ENCODE measurements at places on chromosomes 3 and 15.

GRCh38 chr15:55360256-55360655 lies 41.2 kb downstream of the PIGB start:
- DNase-seq: no peak

DNA sequence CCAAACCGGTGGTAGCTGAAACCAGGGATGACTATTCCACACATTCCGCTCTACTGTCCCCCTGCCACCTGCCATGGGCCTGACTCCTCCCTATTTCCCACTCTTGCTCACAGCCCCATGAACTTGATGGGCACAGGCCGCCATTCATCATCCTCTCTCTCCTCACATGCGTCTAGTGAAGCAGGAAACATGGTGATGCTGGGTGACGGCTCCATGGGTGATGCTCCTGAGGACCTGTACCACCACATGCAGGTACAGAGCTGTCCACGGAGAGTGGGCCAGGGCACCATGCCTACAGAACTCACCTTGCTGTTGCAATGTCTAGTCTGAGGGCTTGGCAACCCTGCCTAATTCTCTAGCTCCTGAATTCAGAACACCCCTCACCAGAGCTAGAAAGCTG lies 23.3 kb upstream of the MANF start:
- no peak for DNase-seq

DNA sequence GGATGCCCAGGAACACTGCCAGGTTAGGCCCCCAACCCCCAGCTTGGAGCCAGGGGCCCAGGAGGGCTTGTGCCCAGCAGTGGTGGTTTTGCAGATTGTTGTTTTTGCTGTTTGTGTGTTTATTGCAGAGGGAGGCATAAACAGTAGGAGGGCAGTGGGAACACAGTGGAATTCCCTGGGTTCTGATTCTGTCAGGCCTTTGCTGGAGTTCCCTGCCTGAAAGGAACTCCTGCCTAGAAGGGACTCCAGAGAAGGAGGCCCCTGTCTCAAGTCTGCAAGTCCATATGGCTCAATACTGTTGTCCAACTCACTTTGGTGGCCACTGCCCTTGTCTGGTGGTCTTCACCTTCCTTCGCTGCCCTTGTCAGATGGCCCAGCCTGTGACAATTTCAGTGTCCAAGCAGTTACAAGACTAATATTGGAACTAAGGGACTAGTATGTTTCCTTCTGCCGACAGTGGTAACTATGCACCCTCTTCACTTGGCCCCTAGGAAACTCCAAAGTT lies 47.4 kb upstream of the RAB6B start:
- no peak for DNase-seq

- no peak for DNase-seq
These were observed 20.5 kb downstream of the MYO1E start for GRCh38 chr15:59352189-59352588.

DNA sequence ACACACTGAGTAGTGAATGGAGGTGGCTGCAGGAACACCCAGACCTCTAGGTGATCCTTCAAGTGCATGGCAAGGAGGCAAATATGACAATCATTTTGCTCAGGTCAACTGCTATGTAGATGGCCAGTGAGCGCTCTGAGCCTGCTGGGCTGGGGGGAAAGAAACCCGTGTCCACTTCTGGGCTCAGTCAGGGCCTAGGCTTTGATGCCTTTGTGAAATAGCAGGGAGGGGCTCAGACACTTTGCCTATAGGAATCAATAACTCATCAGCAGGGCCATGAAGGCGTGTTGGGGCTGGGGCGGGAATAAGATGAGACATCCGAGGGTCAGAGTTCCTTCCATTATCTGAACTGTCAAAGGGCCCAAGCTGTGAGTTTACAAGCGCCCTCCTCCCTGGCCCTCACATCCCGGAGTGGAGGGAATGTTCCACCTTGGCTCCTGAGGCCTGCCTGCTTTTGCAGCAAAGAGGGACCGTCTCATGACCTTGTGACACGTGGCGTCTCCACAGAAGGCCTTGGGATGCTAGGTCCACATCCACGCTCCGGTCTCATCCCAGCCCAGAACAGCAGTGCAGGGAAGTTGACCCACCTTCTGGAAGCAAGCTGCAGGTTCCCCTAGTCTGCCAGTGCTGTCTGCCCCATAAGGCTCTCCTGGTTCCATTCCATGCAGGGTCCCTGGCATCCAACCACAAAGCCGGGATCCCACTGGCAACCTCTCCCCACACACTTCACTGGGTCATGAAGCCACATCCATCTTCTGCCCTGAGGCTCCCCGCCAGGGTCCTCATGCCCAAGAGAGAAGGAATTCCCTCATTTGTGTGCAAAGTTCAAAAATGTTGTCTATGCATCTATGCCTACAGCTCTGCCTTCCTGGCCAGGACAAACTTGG lies 78.4 kb downstream of the CHSY1 start:
- no peak for DNase-seq

DNA sequence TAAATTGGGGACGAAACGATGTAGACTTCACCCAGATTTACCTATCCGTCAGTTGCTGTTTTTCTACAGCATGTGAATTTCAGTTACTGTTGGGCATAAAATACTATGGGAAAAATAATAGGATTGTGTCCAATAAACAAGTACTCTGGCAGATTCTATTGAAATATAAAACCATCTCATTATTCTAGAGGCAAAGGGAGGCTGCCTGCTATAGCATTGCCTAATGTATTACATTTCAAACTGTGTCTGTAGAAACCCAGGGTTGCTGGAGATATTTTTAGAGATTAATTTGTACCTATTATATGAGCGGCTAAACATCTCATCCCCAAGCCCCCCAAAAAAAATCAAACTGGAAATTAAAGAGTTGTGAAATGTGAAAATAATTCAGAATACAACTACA lies 159.6 kb upstream of the IL12A start:
- no peak for DNase-seq

DNA sequence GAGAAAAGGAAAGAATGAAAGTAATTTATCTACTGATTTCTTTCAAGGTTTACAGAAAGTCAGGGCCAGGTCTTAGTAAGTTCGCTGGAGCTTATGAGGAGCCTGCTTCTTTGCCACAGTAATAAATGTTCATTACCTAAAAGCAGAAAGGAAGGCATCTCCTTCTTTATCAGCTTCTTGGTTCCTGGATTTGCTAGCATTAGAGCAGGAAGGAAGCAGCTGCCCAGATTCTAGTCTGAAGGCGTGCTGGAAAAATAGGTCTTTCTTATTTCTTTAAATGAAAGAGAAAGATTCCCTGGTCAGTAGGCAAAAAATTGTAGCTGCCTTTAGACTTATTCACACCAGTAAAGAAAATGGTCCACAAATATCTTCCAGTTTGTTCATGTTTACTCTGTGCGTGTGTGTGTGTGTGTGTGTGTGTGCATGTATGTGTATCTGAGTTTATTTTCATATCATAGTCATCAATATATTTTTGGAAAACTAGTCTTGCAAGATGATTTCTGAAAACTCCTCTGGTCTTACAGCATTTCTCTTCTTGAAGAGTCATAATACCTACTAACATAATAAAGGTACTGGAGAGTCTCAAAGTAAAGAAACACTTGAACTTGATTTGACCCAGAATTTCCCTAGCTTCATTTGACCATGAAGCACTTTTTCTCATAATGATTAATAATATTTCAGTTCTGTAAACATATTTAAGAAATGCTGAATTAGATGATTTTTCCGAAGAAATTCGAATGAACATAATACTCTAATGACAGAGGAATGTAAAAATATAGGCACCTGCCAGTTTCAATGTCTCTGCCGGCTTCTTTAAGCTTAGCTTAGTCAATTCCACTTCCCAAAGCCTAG lies 255.3 kb upstream of the ZPLD1 start:
- no peak for DNase-seq

DNA sequence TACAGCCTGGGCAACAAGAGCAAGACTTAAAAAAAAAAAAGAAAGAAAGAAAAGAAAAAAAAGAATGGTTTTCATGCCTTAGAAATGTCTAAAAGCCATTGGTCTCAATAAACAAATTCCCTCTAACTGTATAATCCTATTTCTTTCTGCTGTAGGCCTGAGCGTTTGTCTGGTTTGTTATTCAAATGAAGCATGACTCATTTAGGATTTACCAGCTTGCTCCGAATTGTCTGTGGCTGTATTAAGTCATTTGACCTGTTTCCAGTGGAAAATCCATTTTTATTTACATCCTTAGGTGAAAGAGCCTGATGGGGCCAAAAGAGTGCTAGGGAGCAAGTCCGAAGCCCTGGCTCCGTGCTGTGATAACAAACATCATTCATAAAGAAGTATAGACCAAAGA lies 73.8 kb downstream of the BDH1 start:
- no peak for DNase-seq

DNA sequence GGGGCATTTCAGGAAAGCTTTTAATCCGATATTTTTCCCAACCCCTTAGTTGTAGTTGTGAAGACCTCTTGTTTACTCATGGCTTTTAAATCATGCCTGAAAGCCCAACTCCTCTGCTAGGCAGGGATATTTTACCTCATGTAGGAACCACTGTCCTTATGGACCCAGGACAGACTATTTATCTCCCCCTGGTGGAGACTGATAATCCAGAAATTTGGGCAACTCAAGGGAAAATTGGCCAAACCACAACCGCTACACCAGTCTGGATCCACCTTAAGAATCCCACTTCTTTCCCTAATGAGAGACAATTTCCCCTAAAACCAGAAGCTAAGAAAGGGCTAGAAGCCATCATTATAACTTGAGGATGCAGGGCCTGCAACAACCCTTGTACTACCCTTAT lies 248.1 kb upstream of the STAC start:
- DNase-seq: no peak

DNA sequence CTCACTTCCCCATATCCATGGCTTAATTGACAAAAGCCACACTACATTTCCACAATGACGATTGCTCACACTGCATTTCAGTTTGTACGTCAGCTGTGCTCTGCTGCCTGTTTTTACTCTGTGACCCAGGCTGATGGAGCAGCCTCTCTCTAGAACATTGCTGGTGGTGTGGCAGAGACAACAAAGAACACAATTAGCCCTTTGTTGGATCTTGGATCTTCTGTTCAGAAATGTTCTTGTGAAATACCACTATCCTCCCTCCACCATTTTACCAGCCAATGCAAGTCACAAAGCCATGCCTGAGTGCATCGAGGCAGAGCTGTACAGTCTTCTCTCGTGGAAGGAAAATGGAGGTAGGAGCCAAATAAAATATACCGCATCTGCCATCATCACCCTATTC lies 56.9 kb upstream of the TBC1D5 start:
- no peak for DNase-seq
